ENCODE measurements at places on chromosomes 1 and 21. TPM values are rescaled to one million over a fixed set of nuclear protein-coding genes. Genes with fewer than 3 reads are reported as not detected.

The PTPN14 gene
- total RNA-seq, result 49.8 TPM

GRCh38 chr1:109190189-109190588, 23.5 kb upstream of the SARS1 start:
- H3K27ac ChIP-seq, result no peak overlapping the region
- no peaks in the 10 kb centered on the region for H3K27me3 ChIP-seq
- DNase-seq, result no peak
- H3K4me3 ChIP-seq, result no peak overlapping the region

- no peak overlapping the region for H3K27ac ChIP-seq
- no peaks in the 10 kb centered on the region for H3K27me3 ChIP-seq
- no peaks in the 10 kb centered on the region for H3K36me3 ChIP-seq
- no peaks in the 10 kb centered on the region for H3K4me1 ChIP-seq
- no peak overlapping the region for H3K4me3 ChIP-seq
Measured at GRCh38 chr21:15363921-15364320, 299.1 kb upstream of the NRIP1 start.

The HES4 gene
- 5.2 TPM for total RNA-seq

The STPG1 gene
- total RNA-seq, result 6.3 TPM

The CELA2A gene
- not detected for total RNA-seq

- no peak for DNase-seq
- H3K27ac ChIP-seq, result no peak overlapping the region
- no peaks in the 10 kb centered on the region for H3K4me1 ChIP-seq
- H3K36me3 ChIP-seq, result no peaks in the 10 kb centered on the region
- no peaks in the 10 kb centered on the region for H3K27me3 ChIP-seq
- no peak overlapping the region for H3K4me3 ChIP-seq
Measured at GRCh38 chr1:88802950-88803349, 88.4 kb downstream of the GTF2B start.

- no peaks in the 10 kb centered on the region for H3K4me1 ChIP-seq
- no peaks in the 10 kb centered on the region for H3K36me3 ChIP-seq
- H3K27me3 ChIP-seq, result no peaks in the 10 kb centered on the region
- DNase-seq, result no peak
Measured at GRCh38 chr1:36947384-36947783, 86.9 kb downstream of the GRIK3 start.

DNA sequence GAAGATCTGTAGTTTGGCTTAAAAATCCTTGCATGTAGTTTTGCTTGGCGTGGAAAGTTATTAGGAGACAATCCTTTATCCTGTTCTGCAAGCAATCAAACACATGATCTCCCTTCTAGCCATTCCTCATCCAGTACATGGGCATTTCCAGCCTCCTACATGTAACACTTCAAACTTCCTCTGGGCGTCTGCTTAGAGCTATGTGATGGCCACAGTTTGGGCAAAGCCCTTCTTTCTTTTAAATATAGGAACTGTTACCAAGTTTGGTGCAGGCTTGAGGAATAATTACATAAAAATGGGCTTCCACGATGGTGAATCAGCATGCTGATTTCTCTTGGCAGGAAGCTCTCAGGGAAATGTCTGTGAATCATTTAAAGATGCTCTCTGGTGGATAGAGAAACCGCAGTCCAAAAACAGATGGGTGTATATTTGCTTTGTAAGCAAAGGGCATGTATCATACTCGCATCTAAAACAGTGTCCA, 176.9 kb upstream of the FMN2 start:
- DNase-seq, result no peak
- H3K4me1 ChIP-seq, result peaks cover 2% of the 10 kb centered on the region
- no peak overlapping the region for H3K4me3 ChIP-seq
- no peak overlapping the region for H3K27ac ChIP-seq
- no peaks in the 10 kb centered on the region for H3K27me3 ChIP-seq

DNA sequence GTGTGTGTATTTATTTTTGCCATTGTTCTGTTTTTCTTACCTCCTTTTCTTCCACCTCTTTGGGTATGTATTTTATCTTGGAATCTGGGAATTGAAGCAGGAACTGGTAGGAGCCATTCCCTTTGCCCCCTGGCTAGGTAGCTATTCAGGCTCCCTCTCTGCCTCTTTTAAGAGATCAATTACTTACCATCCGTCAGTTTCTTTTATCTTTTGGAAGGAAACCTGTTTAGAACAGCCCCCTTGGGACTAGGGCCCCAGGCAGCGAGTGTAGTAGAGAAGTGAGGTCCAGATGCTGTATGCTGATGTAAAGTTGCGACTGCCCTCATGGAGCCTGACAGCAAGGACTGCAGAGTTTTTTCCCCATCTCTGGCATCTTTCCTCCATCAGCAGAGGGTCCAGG, 41.6 kb downstream of the KIRREL1 start:
- no peak overlapping the region for H3K4me3 ChIP-seq
- H3K27ac ChIP-seq, result no peak overlapping the region
- no peaks in the 10 kb centered on the region for H3K36me3 ChIP-seq
- H3K4me1 ChIP-seq, result peaks cover 22% of the 10 kb centered on the region
- no peaks in the 10 kb centered on the region for H3K27me3 ChIP-seq

The SLC39A1 gene
- total RNA-seq, result 67.2 TPM

The PLEKHN1 gene
- 0.20 TPM for total RNA-seq
